ENCODE measurements at places on chromosomes 4 and X.

- no peak for DNase-seq
These were observed 90.7 kb downstream of the CORIN start for GRCh38 chr4:47747211-47747610.

GRCh38 chr4:4759883-4760282 lies 99.6 kb upstream of the MSX1 start:
- no peak for DNase-seq

DNA sequence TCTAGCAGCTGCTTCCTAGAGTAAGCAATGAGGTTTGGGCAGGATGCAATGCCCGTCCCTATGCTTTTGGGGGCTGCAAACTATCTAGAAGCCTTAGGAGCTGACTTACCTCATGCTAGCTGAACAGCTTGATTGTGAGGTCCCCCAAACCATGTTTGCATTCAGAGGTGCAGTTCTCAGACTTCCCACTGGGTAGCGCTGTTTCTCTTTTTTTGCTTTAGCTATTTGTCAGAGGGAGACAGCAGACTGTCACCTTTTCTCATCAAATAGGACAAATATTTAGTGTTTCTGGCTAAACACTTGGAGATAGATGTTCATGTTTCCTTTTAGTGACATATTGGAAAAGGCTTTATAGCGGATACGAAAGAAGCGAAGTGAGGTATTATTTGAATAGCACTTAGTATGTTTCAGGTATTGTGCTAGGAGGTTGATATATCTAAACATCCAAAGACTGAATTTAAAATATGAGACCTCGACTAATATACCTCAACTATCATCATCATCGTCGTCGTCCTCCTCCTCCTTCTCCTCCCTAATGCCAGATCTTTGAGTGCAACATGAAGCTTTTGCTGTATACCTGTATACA lies 18.7 kb upstream of the TMEM192 start:
- DNase-seq, result peak; percentile 82

DNA sequence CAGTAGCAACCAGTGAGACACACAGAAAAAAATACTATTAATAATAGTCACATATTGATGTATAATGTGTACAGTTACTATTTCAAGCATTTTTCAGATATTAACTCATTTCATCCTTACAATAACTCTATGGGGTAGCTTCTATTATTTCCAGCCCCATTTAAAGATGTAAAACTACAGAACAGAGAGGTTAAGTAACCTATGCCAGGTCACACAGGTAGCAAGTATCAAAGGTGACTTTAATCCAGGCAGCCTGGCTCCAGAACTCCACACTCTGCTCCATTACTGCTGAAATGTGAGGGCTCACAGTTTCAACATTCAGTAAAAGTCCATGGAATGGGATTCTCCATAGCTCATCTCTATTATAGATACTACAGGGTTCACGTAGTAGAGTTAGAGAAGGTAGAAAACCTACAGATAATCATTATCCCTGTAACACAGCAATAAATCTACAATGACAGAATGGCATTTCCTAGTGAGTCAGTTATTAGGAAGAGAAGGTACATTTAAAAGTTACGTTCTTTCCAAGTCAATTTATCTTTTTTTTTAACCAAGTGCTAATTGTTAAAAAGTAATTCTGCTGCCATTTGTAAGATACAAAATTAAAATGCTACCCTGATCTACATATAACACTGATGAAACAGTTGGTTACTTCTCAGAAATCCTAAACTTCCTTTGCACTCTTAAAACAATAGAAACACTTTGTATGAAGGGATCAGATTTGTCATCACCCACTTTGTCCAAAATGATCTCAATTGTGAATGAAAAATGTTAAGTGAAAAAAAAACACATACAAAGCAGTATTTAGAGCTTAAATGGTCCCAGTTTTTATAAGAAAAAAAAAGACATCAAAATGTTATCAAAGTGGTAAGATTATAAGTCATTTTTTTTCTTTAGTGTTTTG lies 18.7 kb downstream of the RELL1 start:
- no peak for DNase-seq

DNA sequence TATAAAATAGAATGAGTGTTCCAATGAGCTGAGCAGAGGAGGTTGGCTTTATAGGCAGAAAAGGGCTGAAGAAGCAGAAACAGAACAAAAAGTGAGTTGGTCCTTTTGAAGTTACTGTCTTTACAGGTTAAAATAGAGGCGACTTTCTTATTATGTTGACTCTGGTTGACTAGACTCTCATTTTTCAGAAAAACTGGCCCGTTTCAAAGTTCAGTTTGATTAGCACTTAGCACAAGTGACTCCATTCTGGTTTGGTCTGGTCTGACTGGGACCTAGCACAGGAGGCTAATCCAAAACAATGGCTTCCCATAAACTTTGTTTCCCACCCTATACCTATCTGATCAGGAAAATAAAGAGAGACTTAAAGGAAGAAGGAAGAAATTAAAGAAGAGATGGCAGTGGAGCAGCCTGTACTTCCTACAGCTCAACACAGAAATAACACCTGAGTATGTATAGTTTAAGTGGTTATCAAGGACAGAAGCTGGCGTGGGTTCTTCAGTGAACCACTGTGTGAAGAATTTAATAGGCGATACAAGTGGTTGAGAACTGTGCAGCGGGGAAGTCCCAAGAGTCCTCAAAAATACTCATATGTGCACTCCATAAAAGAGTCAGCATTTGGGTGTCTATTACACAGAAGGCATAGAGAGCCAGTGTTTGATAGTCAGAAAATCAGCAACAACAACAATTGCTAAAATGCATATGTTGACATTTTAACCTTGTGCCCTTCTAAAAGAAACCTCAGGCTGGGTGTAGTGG lies 554.8 kb upstream of the HTR2C start:
- no peak for DNase-seq

DNA sequence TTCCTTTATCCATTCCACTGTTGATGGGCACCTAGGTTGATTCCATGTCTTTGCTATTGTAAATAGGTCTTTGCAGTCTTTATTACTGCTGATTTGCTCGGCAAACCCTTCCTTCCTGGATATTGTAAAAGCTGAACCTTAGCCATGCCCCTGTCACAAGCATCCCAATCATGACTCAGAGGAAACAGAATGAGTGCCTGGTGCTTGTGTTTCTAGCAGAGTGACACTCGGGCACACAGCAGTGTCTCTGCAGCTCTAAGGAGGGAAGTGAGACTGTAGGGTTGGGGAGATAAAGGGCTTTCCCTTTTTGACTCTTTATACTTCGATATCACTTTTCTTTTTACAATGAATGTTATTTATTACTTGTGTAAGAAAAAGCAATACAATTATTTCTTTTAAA lies 83.3 kb downstream of the AKAP4 start:
- no peak for DNase-seq

DNA sequence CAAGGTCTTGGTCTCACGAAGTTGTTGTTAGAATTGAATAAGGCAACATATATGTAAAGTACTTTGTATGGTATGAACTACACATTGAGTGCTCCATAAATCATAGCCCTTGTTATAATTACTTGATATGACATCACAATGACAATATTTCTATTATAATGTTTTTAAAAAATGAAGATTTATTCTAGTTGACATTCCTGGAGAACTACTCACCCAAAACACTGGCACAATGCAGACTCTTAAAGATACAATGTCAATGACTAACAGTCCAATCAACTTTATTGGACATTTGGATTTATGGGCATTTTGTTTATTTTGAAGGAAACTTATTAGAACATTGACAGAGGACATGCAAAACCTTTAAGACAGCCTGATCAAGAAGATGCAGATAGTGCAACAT lies 55.3 kb downstream of the ASB9 start:
- no peak for DNase-seq

GRCh38 chrX:11304829-11305228 lies 11.6 kb downstream of the AMELX start:
- DNase-seq, result no peak

- DNase-seq, result peak; percentile 81
These were observed 1.2 kb downstream of the ELF2 start for GRCh38 chr4:139175646-139176301.
